ENCODE measurements at places on chromosomes 4 and X.

DNA sequence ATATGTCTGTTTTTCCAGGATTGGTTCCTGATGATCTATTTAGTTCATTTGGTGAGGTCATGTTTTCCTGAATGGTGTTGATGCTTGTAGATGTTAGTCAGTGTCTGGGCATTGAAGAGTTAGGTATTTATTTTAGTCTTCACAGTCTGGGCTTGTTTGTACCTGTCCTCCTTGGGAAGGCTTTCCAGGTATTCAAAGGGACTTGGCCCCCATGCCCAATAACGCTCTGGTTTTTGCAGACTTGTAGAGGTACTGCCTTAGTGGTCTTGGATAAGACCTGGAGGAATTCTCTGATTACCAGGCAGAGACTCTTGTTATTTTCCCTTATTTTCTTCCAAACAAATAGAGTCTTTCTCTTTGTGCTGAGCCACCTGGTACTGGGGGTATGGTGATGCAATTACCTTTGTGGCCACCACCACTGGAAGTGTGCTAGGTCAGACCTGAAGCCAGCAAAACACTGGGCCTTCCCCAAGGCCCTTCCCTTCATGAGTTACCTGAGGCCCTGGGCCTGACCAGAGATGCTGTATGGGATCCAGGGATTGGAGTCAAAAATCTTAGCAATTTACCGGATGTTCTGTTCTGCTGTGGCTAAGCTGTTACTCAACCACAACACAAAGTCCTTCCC, 63.3 kb upstream of the RXFP1 start:
- DNase-seq, result no peak

- no peak for DNase-seq
These were observed 127.6 kb upstream of the HCCS start for GRCh38 chrX:10983526-10983925.

GRCh38 chrX:135974279-135974856, 580 bp upstream of the MMGT1 start:
- DNase-seq, result peak; percentile 81

DNA sequence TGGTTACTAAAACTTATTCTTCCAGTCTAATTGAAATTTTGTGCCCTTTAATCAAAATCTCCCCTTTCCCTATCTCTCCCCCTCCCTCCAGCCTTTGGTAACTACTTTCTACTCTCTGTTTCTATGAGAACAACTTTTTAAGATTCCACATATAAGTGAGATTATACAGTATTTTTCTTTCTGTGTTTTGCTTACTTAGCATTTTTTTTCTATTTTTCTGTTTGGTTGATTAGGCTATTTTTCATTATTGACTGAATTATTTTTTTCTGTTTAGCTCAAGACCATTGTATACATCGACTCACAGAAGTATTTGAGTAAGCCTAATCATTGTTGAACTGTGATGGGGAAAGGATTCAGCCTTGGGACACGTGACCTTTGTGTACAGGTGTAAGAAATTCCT, 116.4 kb downstream of the PHEX start:
- no peak for DNase-seq
